ENCODE measurements at places on chromosomes 3 and 15.

DNA sequence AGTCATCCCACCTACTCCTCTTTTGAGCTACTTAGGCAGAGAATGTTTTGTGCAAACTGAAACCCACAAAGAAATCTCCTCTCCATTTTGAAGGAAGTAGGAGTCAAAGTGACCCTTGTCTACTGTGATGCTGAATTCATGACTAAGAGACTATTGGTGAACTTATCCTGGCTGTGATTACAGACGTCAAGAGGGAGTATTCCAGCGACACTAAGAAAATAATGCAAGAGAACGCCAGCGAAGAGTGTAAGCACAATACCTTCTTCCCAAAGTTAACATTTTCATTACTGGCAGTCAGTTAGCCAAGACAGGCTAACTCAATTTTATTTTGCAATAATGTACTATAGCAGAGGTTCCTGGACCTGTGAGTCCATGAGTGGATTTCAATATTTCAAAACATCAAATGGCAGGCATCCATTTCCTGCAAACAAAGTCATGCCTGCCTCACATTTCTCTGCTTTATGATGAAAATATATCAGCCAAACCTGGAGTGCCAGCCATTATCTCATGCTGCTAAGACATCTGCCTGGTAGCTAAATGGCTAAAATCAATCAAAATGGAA is 59.0 kb downstream of the CTNNB1 start:
- no peaks in the 10 kb centered on the region for H3K36me3 ChIP-seq
- H3K27me3 ChIP-seq, result no peaks in the 10 kb centered on the region
- no peak overlapping the region for H3K27ac ChIP-seq
- no peaks in the 10 kb centered on the region for H3K4me1 ChIP-seq
- DNase-seq, result no peak

GRCh38 chr15:89812011-89812846 is 2.4 kb downstream of the ANPEP start:
- no peak overlapping the region for H3K27ac ChIP-seq
- peaks cover 24% of the 10 kb centered on the region for H3K27me3 ChIP-seq
- no peak overlapping the region for H3K4me3 ChIP-seq
- peaks cover 11% of the 10 kb centered on the region for H3K36me3 ChIP-seq

DNA sequence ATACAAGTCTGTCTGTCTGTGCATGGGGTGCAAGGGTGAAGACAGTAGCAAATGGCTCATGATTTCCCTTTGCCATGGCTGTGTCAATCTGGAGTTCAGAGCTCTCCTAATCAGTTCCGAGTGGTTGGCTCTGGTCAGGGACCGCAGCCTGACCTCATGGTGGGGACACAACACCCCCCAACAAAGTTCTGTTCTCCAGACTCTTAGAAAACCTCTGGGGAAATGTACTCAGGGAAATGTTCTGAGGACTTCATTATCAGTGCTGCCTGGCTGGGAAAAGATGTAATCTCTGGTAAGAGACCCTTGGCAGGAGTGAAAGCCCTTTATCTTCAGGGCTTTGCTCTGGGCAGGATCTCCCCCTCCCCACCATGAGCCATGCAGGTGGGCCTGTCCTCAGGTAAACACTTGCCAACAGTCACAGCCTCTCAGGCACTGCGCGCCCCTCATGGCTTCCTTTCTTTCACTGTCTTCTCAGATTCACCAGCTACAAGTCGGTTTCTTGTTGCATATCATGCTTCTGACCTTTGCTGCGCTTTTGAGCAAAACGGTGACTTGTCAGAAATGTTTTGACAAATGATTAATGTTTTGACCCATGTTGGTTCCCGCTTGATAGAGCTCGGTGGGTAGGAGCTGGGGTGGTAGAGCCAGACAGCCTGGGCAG is 95.5 kb downstream of the ST6GAL1 start:
- H3K27ac ChIP-seq, result peak overlapping the region; percentile 96
- H3K27me3 ChIP-seq, result no peaks in the 10 kb centered on the region
- H3K4me1 ChIP-seq, result peaks cover 73% of the 10 kb centered on the region

DNA sequence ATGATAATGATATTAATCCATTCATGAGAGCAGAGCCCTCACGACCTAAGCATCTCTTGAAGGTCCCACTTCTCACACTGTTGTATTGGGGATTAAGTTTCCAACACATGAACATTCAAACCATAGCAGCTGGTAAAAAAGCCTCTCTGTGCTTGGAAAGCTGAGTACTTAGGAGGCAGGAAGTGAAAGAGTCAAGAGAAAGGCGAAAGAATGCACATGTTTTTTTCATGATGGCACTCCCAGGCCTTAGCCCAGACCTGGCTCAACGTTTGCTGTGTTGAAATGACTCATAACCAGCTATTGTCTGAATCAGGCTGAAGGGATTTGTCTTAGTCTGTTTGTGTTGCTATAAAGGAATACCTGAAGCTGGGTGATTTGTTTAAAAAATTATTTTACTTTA is 84.4 kb upstream of the RGMA start:
- H3K27me3 ChIP-seq, result peaks cover 24% of the 10 kb centered on the region
- no peak for DNase-seq
- H3K4me3 ChIP-seq, result no peak overlapping the region
- H3K36me3 ChIP-seq, result no peaks in the 10 kb centered on the region
- no peak overlapping the region for H3K27ac ChIP-seq

GRCh38 chr3:149967086-149967685 is 3.5 kb downstream of the PFN2 start:
- peaks cover 21% of the 10 kb centered on the region for H3K27me3 ChIP-seq
- H3K4me1 ChIP-seq, result peaks cover 12% of the 10 kb centered on the region
- no peak for DNase-seq
- peak overlapping the region; percentile 42 for H3K27ac ChIP-seq

DNA sequence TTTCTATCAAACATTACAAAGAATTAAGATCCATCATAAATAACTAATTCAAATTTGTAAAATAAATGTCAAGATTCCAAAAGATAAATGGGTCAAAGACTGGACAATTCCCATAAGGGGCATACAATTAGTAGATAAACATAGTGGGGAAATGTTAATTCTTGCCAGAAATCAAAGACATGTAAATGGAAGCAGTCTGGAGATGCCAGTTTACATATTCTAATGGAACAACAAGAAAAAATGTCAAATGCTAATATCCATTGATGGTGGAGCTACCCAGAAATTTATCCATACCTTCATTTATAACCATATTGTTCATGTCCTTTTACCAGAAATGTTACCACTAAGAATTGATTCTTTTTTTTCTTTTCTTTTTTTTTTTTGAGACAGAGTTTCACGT is 13.7 kb upstream of the LIPC start:
- no peaks in the 10 kb centered on the region for H3K27me3 ChIP-seq
- H3K4me1 ChIP-seq, result peaks cover 43% of the 10 kb centered on the region
- no peak overlapping the region for H3K4me3 ChIP-seq
- no peak overlapping the region for H3K27ac ChIP-seq
- no peak for DNase-seq

All from activated T-cell treated with anti-CD3 and anti-CD28 coated beads, Interleukin-2, amount 50 U/mL, for 72 hours (primary cell).